Type B pancreatic cell (in vitro differentiated cells): ENCODE measurements at places on chromosomes 1 and 21.

DNA sequence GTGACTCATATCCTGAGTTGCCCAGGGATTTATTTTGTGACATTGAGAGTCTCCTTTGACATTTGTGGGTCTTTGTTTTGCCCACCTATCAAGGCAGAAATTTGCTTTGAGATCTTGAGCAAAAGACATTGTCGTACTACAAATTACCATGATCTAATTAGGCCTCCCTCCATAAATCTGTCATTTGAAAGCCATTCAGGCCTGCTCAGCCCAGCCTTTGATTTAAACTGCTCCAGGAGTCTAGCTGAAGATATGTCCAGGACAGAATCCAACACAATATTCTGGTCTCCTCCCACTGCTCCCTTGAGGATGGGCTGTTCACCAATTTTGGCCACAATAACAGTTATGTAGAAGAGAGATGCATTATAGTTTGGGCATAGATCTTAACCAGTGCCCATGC lies 86.7 kb downstream of the PROX1 start:
- no peak for DNase-seq

GRCh38 chr21:43809853-43810504 lies 20.6 kb downstream of the RRP1 start:
- no peak for DNase-seq

GRCh38 chr1:201753492-201753891 lies 75.5 kb upstream of the IPO9 start:
- no peak for DNase-seq

DNA sequence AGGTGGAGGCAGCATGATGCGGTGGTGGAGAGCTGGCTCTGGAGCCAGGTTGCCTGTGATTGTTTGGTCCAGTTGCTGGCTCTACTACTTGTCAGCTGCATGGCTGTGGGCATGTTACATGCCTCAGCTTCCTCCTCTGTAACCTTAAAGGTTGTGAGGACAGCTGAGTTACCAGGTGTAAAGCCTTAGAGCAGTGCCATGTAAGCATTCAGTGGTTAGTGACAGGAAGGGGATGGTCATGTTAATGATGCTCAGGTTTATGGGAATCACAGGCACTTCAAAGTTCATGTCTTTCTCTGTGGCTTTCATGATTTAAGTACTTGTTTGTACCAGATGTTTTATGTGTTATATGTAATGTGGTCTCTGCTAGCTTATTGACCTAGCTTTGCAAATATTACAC lies 32.6 kb downstream of the PTGFRN start:
- no peak for DNase-seq

DNA sequence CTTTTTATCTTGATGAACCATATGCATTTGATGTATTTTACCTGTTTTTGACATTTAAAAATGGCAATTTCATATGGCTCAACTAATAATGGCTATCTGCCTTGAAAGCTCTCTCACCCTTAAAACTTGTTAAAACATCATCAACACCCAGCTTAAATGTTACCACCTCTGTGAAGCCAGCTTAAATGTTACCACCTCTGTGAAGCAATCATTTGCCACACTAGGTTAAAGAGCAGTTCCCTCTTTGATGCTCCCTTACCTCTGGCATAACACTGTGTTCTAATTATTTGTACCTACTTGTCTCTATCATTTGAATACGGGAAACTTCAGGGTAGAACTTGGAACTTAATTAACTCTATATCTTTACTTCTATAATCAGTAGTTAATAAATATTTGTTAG lies 182.0 kb downstream of the LHX8 start:
- DNase-seq: no peak

- DNase-seq: no peak
Measured at GRCh38 chr1:157495285-157495684, 57.0 kb downstream of the FCRL5 start.

DNA sequence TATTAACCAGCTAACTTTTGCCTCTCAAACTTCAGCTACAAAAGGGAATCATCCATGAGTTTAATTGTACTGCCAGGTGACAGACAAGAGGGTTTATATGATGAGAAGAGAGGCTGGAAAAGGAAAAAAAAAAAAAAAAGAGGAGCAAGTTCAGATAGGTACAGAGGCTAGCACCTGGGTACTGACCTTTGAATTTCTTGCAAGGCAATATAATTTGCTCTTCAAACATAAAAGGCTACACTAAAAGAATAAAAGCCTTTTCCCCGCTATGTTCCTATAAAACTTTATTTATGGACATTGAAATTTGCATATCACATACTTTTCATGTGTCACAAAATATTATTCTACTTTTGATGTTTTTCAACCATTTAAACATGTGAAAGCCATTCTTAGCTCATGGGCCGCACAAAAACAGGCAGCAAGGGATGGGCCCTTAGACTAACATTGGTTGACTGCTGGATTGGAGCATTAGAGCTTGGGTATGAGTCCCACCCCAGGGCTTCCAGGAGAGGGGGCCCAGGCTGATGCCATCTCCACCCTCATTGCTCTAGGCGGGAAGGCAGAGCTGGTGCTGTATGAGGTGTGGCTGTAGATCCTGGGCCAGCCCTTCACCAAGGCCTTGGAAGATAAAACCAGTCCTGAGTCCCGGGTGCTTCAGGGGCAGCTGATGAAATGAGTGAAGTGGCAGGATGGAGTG lies 44.3 kb downstream of the ATP1B1 start:
- DNase-seq: no peak

GRCh38 chr1:55777545-55777944 lies 562.4 kb upstream of the USP24 start:
- DNase-seq: no peak
